ELR (cell line): ENCODE measurements at places on chromosomes 1 and 21.

DNA sequence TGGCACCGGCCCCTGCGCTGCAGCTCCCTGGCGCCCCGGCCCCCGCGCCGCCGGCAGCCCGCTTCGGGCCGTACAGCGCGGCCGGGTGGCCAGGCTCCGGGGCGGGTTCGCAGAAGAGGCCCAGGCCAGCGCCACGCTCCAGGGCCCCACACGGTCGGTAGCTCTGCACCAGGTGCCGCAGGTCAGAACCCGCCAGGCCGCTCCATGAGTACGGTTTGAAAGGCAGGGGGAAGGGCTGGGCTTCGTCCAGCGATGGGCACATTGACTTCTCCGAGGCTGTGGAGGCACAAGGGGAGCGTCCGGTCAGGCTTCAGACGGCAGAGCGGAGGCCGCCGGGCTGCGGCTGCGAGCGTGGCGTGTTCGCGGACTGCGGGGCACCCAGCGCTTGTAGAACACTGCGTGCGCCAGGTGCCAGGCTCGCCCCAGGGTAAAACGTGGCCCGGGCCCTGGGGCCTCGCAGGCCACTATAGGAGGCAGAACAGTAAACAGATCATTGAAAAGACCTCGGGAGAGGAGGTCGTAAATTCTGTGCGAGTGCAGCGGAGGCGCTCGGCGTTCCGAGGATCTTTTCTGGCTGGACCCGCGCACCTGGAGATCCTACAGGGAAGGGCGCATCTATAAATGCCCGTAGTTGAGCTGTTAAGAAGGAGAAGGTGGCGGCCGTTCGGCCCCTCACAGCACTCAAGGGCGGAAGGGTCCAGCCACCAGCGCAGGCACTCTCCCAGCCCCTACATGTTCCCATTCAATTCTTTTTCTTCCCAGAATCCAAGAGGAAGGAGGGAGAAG, 5.7 kb downstream of the GFI1 start:
- no peak for DNase-seq

DNA sequence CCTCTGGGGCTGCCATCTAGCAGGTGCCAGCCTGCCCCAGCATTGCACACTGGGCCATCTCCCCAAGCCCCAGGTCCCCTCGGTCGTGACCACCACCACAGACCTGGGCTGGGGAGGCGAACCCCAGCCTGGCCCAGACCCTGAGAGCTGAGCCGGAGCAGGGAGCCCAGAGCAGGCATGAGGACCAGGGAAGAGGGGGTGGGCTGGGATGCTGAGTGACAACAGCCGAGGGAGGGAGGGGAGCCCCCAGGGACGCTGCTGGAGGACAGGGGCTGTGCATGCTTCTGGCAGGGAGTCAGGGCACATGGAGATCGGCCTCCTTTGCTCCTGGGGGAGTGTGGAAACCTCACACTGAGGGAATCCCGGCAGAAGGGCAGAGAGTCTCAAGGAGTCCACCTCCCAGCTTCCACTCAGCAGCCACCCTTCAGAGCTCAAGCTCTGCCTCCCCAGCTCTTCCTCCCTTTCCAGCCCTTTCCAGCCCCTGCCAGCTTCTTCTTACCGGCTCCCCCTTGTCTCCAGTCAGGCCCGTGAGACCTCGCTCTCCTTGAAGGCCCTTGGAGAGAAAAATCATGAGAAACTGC, 23.7 kb upstream of the PEF1 start:
- no peak for DNase-seq

GRCh38 chr21:42051788-42052187, 19.3 kb upstream of the UMODL1 start:
- DNase-seq = no peak

- DNase-seq = no peak
Measured at GRCh38 chr1:1969505-1969900, 34.1 kb downstream of the CFAP74 start.

GRCh38 chr1:171817511-171818265, 23.6 kb upstream of the DNM3 start:
- peak; percentile 92 for DNase-seq

GRCh38 chr1:2532485-2533160, 2.6 kb upstream of the HES5 start:
- DNase-seq = no peak

DNA sequence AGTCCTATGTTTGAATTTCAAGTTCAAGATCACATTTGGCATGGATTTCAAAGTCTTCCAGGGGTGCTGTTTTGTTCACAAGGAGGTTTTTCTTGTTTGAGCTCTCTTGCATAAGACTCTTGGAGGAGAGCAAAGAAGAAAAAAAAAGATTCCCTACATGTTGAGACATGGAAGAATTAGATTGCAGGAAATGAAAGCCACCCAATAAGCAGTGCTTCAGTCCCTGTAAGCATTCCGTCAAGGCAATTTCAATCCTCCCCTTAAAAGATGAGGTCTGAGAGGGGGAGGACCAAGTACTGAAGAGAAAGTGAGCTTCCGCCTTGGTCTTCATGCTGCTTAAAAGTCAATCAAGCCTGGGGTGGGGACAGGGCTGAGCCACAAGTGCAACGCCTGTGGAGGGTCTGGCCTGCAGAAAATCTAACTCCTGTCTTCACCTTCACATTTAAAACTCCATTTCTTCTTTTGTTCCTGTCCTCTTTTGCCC, 50.2 kb downstream of the LPAR3 start:
- no peak for DNase-seq

DNA sequence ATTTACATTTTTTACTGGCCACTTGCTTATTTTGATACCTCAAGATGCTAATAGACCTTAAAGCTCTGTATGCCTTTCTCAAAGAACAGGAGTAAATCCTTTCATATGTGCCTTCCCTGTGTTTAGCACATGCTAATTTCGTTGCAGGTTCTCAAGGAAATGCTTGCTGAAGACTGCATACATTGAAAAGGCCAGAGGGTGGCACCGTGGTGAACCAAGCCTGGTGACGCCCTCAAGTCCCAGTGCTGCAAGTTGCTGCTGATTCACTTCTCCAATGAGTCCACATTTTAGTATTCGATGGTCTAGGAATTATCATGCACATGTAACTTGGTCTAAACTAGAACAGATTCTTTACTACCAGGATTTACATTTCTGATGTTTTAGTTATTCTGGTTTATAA, 94.1 kb downstream of the CLDN17 start:
- DNase-seq = no peak

GRCh38 chr21:33640697-33641351, 717 bp downstream of the CRYZL1 start:
- DNase-seq = peak; percentile 42

GRCh38 chr1:216739793-216740192, 16.6 kb upstream of the ESRRG start:
- DNase-seq = no peak

DNA sequence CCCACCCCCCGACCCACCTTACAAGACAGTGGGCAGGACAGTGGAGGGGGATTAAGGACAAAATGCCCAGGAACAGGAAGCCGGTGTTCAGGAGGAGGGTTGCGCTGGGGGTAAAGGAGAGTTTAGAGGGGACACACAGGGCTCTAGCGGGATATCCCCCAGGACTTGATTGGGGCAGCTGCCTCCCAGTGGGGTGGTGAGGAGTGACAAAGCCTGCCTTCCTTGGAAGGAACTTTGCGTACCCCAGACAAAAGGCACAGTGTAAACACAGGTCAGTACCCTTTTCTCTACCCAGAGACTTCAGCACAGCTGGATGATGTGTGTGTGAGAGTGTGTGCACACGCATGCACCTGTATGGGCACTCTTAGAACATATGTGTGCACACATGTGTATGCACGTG, 51.7 kb upstream of the BCAR3 start:
- no peak for DNase-seq

GRCh38 chr21:45090966-45091365, 16.6 kb downstream of the ADARB1 start:
- DNase-seq = no peak

DNA sequence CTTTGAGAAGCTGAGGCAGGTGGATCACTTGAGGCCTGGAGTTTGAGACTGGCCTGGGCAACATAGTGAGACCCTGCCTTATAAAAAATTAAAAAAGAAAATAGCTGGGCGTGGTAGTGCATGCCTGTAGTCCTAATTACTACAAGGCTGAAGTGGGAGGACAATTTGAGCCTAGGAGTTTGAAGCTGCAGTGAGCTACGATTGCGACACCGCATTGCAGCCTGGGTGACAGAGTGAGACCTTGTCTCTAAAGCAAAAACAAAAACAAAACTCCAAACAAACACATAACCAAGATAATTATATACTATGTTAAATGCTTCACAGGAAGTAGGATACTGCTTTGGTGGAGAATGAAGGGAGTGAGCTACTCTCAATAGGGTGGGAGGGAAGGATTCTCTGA, 5.4 kb upstream of the PAFAH2 start:
- no peak for DNase-seq

DNA sequence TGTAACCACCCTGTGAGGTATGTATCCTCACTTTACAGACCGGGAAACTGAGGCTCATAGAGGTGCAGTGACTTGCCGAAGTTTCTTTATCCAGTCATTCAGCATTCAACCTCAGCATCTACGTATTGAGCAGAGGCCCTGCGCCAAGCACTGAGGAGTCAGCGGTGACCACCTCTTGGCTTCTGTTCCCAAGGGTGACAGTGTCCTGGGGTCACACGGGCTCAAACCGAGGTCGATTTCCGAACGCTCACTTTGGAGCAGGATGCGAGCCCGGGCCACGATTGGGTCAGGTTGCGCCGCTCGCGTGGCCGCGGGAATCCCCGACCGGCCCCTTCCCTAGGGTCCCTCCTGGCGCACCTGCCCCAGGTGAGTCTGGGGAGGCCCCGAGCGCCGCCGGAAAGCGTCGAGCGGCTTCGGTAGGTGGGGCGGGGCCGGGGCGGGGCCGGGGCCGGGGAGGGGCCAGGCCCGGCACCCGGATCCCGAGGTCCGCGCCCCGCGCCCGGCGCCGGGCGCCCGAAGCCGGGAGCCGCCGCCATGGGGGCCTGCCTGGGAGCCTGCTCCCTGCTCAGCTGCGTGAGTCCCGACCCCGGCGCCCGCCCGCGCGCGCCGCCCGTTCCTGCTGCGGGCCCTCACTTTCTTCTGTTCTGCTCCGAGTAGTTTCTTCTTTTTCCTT, at the start of gene SERINC2:
Gene SERINC2, plus strand, starts transcription at position 482 of the 673 bp plus-strand sequence. Its CDS starts 53 bp downstream, at position 535.
- peak; percentile 36 for DNase-seq

GRCh38 chr1:8659593-8659992, 157.8 kb downstream of the RERE start:
- no peak for DNase-seq

DNA sequence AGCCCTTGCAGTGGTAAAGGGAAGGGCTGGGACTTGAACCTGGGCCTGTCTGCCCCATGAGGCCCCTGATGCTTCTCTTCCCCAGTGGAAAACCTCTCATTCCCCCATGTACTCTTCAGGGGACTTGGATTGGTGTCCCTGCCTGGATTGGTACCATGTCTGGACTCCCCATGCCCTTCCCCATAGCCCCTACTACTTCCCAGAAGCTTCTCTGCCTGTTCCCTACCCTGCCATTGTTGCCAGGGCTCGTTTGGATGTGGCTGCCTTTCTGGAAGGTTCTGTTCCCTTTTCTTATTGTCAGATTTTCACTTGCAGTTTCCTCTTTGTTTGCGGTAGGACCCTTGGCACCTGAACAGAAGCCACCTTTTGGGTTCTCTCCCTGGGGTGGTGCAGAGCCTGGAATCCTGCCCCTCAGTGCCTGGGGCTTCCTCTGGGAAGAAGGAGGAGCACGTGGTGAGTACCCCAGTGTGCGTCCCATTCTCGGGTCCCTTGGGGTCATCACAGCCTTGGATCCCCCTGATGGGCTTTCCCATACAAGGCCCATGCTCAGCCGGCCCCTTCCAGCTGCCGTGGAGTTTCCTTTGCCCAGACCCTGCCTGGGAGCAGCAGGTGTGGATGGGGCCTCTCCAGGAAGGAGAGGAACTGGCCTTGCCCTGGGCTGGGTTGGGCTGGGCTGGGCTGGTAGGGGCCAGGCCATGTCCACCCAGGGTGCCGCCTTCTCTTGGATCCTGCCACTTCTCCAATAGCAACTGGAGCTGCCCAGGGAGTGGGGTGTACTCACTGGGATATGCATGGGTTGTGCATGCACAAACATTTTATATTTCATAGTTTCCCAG, 281.1 kb downstream of the PTPRU start:
- DNase-seq = no peak

GRCh38 chr1:55007625-55008024, 8.9 kb downstream of the BSND start:
- DNase-seq = peak; percentile 87

- no peak for DNase-seq
Measured at GRCh38 chr21:35070436-35070835, 21.3 kb upstream of the RUNX1 start.

- DNase-seq = peak; percentile 58
Measured at GRCh38 chr1:56576880-56577405, 2.4 kb downstream of the PLPP3 start.

DNA sequence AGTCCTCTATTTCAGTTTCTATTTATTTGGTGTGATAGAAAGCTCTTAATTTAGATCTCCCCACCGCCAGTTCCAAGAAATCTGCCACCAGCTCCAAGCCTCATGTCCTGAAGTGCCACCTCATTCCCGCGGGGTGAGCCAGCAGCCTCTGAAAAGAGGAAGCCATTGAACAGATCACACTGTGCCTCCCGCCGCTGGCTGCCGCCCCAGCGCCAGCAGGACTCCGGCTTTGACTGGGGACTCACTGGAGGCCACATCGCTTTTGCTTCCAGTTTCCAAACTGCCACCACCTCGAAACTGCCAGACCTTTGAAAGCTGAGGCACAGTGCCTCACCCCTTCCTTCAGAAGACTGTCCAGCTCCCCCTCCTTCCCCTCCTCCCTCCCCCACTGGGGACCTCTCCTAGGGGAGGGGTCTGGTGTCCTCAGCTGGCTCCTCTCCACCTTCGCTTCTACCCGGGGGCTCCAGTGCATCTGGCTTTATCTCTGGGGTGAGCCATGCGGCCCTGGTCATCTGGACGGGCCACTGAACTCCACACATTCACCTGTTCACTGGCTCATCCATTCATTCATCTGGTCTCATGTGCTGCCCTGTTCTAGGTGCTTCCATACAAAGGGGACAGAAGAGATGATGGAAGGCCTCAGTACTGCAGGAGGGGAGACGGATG, 58.9 kb downstream of the VPS26C start:
- DNase-seq = no peak

DNA sequence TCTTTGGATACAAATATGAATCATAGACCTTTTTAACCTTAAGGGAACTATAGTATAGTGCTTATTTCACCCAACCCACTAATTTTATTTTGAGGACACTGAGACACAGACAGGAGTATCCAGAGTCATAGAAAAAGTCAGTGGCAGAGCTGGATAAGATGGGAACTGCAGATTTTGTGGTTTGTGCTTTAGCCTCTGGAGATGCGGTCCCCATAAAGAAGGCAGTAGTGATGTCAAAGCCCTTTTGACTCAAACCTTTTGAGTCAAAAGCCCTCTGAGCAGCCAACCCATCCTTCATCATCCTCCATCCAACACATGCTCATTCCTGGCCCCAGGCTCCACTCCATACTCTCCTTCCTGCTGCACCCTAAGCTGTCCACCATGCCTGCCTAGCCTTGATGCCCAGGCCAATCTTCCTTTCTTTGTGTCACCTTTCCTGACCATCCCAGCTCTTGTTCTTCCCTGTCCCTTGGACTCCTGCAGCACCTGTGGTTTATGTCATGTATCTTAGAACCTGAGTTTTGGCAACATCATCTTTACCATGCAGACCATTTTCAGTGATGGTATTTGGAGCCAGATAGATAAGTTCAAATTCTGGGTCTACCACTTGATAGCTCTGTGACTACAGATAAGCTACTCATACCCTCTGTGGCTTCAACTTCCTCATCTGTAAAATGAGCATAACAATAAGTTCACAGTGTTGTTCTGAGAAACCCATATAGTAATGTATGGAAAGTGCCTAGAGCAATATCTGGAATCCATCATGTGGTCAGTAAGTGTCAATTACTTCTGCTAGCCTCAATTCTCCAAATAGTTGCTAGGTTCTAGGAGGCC, 20.1 kb downstream of the SLAMF1 start:
- DNase-seq = no peak
